ENCODE measurements at places on chromosomes 1 and 21.

DNA sequence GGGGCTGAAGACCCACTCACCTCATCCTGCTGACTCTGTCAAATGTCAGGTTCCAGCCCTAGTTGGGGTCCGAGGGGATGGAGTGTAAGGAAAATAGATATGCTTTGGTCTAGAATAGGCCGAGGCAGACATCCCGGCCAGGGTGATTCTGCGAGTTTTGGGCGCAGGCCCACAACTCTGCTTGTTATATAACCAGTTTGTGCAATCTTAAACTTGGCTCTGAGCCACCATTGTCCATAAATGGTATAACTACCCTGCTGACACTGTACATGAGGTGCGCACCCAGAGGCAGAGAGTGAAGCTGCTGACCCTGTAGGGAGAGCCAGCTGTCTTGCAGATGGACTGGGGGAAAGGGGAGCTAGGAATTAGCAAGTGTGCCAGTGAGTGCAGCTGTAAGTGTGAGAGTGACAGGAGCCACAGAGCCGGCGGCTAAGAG lies 1388.8 kb downstream of the AMY1C start:
- no peak for DNase-seq

DNA sequence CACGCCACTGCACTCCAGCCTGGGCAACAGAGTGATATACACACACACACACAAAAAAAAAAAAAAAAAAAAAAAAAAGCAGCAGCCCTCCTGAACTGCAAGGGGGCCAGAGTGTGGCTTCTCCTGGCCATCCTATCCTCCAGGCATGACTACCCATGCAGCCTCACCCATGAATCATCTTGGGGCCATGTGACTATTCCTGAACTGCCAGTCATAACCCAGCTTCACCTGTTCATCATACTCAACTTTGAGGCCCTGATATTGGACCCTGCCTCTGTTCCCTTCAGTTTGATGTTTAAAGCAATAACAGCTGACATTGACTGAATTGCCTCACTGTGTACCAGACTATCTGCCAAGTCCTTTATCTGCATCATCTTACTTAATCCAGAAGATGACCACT lies 2.8 kb upstream of the HPCAL4 start:
- DNase-seq, result no peak

DNA sequence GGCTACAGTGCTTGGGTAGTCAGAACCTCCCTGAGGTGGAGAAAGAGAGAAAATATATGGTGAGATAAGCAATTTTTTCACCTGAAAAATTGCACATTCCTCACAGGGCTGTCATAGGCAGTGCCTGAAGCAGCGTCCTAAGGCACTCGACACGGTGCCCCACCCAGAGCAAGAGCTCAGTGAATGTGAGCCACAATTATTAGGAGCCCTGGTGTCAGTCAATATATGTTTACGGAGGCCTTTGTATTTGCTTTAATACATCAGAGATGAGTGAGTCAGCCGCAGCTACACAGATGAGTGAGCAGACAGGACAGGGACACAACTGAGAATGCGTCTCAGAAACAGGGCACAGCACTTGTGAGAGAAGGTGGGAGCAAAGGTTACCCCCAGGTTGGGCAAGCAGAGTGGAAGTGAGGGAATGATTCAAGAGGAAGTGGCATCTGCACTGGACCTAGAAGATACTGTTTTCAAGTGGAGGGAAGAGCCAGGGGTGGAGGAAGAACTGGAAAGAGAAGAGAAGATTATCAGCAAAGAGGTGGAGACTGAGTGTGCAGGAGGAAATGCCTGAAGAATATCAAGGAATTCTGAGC lies 5.2 kb upstream of the PIGC start:
- no peak for DNase-seq

DNA sequence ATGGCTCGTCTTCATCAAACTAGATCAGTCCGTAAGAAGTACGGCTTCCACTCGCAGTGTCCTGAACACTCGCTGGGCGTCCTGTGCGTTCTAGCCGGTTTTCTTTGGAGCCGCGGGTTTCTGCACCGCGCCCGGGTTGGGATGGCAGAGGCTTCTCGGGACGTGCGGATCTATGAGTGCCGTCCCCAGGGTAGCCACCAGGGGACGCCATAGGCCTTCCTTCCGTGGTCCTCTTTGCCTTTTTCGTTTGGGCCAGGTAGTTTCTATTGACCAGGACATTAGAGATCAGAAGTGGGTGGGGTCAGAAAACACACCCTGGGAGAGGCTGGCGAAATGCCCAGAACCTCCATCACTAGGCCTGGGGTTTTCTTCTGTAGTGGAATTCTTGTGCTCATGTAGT lies 273.8 kb downstream of the FAM72C start:
- no peak for DNase-seq

- DNase-seq, result no peak
Observed at GRCh38 chr1:1946540-1946939, 27.5 kb upstream of the TMEM52 start.

- DNase-seq, result no peak
Observed at GRCh38 chr1:55670331-55671082, 455.3 kb upstream of the USP24 start.

GRCh38 chr1:10860682-10861081 lies 64.2 kb upstream of the CASZ1 start:
- no peak for DNase-seq

GRCh38 chr1:24745711-24746413 lies 615 bp downstream of the CLIC4 start:
- no peak for DNase-seq

DNA sequence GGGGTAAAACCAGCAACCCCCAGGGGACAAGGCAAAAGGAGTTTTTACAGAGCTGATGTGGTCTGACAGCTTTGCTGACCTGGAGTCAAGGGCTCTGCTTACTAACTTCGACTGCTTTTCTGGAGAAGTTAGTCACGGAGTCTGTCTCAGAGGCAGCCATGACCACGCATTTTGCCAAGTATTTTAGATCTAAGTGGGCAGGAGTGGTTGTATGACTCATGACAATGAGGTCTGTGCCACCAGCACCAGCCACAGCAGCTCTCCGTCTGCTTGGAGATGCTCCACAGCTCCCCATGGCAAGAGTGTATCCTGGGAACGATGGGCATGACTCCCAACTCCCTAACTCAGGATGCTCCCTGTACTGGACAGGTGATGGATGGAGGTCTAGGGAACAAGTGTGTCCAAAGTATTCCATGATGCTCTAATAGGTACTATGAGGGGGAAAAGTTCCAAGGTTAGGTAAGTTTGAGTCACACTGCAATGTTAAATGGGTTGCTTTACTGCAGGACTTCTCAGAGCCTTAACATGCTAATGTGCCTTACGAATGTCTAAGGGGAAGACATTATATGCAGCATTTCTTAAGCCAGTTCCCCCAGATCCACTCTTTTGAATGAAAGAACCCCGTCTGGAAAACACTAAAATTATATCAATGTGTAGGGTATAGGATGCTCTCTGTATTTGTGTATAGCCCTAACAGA lies 359.0 kb downstream of the HHAT start:
- no peak for DNase-seq

- no peak for DNase-seq
Observed at GRCh38 chr1:67722292-67722944, 37.4 kb downstream of the GADD45A start.

Measured in BJ (cell line).